ENCODE measurements at places on chromosomes 7 and 10.

- DNase-seq = no peak
Measured at GRCh38 chr7:78770422-78771410, 682.8 kb downstream of the MAGI2 start.

GRCh38 chr7:146698995-146699610, 582.5 kb downstream of the CNTNAP2 start:
- no peak for DNase-seq

GRCh38 chr10:103448746-103449145, 3.4 kb downstream of the CALHM2 start:
- DNase-seq = no peak

GRCh38 chr7:111137296-111138192, 46.6 kb downstream of the LRRN3 start:
- DNase-seq = peak; percentile 2

- no peak for DNase-seq
Measured at GRCh38 chr7:135285547-135286233, 52.1 kb downstream of the STRA8 start.

DNA sequence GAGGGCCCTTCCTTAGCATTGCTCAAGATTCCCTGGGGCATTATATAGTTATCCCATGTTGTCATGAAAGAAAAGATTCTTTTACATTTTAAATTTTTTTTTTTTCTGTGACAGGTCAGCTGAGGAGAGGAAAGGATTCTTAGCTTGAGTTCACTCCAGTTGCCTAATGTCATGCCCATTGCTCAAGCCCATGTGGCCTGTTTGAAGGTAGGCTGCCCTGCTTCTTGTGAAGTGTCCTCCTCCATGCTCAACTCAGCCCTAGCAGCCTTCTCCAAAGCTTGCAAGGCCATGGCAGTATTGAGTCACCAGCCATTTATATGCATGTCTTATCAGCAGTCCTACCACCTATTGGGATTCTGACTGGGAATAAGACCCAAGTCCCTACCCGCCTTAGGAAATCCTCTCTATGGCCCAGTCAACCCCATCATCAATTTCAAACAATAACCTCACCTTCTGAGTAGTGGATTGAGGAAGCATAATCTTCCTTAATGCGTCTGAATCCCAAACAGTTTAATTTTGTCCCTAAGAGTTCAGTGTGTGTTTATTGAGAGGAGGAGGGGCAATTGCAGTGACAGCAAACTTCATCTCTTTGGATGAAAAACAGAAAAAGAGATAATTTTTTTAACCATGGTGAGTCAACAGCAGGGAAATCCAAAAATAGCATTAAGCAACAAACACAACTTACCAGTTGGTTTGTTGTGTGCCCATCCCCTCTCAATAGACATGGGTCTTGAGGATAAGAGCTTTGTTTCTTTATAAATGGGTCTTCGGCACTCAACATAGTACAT, 38.6 kb upstream of the WASL start:
- no peak for DNase-seq

- no peak for DNase-seq
Measured at GRCh38 chr10:4189281-4189680, 404.3 kb upstream of the KLF6 start.

- DNase-seq = no peak
Measured at GRCh38 chr10:124998624-124999291, 56.8 kb downstream of the ZRANB1 start.

All from activated CD4-positive, alpha-beta T cell treated with anti-CD3 and anti-CD28 coated beads for 4 hours (primary cell).